ENCODE measurements at places on chromosomes 7 and 10. TPM values are rescaled to one million over a fixed set of nuclear protein-coding genes. Genes with fewer than 3 reads are reported as not detected.

Gene GATA3
- polyA plus RNA-seq, result 1.9 TPM

Gene PIP
- polyA plus RNA-seq, result 35.3 TPM

Gene AZGP1
- 82.8 TPM for polyA plus RNA-seq

Gene ARL5B
- polyA plus RNA-seq, result 3.7 TPM

Gene PRLHR
- not detected for polyA plus RNA-seq

Gene NODAL
- polyA plus RNA-seq, result not detected

Gene ABCB4
- 0.08 TPM for polyA plus RNA-seq

Gene MMD2
- not detected for polyA plus RNA-seq

Gene TAS2R3
- not detected for polyA plus RNA-seq

Gene NRP1
- 47.6 TPM for polyA plus RNA-seq

Gene IGF2BP3
- 0.18 TPM for polyA plus RNA-seq

Gene ACHE
- polyA plus RNA-seq, result 2.6 TPM

Gene LRIT1
- not detected for polyA plus RNA-seq

Gene FAM237B
- polyA plus RNA-seq, result 0.02 TPM

Gene PSMA2
- polyA plus RNA-seq, result 123 TPM

Gene IL15RA
- polyA plus RNA-seq, result 67.7 TPM

Gene PTF1A
- polyA plus RNA-seq, result not detected

Gene HMX2
- not detected for polyA plus RNA-seq

Gene PSPH
- polyA plus RNA-seq, result 7.8 TPM

Gene TMEM130
- polyA plus RNA-seq, result 0.77 TPM

Gene SMO
- 0.87 TPM for polyA plus RNA-seq

Gene AKR1C4
- not detected for polyA plus RNA-seq

Gene FAM171A1
- 3.4 TPM for polyA plus RNA-seq

Gene IQUB
- polyA plus RNA-seq, result 1.0 TPM

Gene FOXI2
- 0.08 TPM for polyA plus RNA-seq

Gene SPDYE2B
- not detected for polyA plus RNA-seq

All from lung (tissue), 17 donors.